ENCODE measurements at places on chromosomes 6 and 20.

- no peak for DNase-seq
Measured at GRCh38 chr6:31299947-31300346, 28.1 kb upstream of the HLA-C start.

DNA sequence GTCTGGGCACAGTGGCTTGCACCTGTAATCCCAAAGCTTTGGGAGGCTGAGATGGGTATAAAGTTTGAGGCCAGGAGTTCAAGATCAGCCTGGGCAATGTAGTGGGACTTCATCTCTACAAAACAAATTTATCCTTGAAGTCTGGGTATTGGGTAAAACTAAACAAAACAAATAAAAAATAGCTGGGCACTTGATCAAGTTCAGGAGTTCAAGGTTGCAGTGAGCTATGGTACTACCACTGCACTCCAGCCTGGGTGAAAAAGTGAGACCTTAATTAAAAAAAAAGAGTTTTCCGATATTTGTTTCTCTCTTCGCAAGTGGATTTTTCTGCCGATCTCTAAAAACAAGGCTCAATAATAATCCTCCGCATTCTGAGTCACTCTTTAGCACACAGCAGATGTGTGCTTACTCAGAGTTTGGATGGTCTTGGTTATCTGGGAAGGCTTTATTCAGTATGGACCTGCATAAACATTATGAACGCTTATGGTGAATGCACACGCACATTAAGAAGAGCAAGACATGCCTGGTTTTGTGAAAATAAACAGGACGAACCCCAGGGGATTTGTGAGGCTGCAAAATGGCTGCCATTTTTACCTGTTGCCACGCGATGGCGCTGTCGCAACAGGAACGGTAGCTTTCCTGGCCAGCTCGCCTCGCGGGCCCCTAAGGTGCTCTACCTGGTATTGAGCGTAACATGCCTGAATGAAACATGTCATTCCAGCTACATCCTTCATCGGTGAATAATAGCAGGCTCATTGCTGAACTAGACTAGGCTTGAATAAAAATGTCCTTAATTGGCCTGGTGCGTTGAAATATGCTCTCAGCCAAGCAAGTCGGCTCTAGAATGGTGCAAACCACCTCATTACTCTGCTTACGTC lies 6.0 kb downstream of the OPN5 start:
- DNase-seq = peak; percentile 66

GRCh38 chr6:43391440-43392031 lies 22.1 kb upstream of the ZNF318 start:
- DNase-seq = no peak

DNA sequence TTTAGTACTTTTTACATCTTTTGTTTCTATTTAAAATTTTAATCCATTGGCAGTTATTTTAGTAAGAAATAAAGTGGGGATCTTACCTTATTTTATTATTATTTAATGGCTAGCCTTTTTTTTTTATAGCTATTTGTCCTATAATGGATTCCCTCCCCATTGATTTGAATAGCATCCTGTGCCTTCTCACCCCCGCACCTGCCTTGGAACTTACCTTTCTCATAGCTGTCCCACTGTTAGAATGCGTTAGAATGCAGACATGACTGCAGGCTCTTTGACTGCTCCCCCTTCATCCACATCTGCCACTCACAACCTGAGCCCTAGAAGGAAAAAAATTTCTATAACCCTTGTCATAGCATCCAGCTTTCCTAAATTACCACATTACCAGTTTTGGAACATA lies 9.1 kb downstream of the PKIB start:
- DNase-seq = no peak

DNA sequence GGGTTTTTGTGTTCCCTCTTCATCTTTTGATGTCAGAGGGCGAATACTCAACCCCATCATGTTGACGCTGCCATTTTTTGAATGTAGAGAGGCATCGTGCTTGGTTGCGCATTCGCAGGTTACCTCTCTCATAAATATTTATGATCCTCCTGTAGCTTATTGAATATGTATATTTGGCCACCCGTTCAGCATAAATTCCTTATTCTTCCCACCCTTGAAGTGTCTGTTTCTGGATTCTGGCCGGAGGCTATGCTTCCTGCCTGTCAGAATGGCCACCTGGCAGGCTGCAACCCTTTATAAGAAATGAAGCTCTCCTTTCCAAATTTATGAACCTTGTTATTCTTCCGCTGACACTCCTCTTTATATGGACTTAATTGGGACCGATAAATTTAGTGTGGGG lies 40.9 kb downstream of the FAM50B start:
- DNase-seq = no peak

DNA sequence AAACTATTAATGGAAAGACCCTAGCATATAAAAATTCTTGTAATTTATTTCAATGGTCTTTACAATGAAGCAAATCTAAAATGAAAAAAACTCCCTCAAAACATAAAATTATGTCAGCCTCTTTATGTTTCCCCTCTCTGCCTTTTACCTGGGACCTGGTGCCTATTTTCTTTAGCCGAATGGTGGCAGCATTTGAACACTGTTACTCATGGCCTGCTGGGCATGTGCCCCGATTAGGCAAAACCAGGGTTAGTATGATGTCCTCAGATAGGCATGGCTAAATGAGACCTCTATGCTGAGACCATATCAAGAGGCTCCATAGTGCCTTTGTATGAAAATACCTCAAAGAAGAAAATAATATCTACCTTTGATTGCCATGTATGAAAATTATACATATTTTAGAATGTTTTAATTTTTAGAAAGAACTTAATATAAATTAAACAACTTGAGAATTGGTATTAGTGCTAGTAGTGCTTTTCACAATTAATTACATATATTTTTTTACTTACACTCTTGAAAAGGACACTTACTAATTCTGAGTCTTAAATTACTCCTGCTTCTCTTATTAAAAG lies 22.5 kb upstream of the C6orf58 start:
- peak; percentile 68 for DNase-seq

DNA sequence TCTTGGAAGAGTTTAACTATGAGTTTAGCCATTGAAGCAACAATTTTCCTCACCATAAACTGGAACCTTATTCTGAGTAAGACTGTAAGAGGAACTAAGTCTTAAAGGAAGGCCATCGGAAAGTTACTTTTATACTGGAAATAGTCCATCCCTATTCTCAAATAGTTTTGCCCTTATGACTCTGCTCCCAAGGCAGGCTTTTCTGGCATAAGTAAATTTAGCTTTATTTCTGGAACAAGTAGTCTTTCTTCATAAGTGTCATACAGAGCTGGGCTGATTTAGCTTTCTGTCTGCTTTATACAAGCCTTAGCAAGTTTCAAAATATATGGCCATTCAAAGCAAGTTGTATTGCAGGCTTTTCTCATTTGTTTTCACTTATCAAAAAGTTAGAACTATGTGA lies 328.1 kb downstream of the HACE1 start:
- no peak for DNase-seq
